ENCODE measurements at places on chromosomes 5 and 9.

DNA sequence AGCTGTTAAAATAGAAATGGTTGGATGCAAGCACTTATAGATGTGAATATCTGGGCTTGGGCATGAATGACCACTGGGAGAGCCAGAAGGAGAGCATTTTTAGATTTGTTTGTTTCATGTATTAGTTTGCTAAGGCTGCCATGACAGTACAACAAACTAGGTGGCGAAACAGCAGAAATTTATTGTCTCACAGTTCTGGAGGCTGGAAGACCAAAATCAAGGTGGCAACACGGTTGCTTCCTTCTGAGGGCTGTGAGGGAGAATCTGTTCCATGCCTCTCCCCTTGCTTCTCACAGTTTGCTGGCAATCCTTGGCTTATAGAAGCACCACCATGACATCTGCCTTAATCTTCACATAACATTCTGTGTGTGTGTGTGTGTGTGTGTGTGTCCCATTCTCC lies 20.2 kb upstream of the CDC23 start:
- no peak for ATAC-seq

DNA sequence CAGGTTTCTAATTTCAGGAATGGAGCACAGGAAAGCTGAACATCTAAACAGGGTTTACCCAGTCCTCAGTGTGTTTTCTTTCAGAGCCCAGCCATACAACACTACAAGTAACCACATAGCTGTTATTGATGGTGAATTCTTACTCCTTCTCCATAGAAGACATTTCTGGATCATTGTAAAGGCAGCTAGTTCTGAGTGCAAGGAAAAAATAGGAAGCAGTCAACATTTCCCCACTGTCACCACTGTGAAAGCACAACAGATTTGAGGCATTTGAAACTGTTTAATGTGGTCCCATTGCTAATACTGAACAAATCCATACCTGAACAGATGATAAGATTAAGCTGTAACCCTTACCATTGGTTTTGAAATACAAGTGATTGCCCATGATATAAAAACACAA lies 145.0 kb upstream of the PCA3 start:
- no peak for ATAC-seq

GRCh38 chr5:35854248-35854647 lies 2.4 kb upstream of the IL7R start:
- peak; percentile 31 for ATAC-seq

DNA sequence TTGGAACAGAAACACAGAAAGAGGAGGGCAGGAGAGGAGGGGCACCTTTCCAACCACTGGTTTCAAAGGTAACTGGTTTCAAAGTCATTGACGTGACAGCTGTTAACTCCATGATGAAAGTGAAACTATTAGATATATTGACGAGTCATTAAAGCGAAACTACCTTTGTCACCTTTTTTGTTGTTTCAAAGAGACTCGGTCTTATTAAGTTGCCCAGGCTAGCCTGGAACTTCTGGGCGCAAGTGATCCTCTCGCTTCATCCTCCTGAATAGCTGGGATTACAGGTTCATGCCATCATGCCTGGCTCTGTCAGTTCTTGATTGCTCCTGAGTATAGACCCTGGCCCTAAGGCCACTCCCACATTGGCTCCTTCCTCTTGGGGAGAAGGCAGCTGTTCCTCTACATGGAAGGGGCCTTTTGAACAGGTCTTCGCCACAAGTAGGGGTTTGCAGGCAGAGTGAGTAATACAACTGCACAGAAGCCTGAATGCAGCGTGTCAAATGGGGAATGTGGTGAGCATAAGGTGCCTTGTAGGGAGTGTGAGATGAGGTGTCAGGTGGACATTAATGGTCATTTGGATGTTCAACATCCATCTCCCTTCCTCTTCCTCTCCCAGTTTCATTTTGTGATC lies 3.4 kb upstream of the F12 start:
- peak; percentile 91 for ATAC-seq

DNA sequence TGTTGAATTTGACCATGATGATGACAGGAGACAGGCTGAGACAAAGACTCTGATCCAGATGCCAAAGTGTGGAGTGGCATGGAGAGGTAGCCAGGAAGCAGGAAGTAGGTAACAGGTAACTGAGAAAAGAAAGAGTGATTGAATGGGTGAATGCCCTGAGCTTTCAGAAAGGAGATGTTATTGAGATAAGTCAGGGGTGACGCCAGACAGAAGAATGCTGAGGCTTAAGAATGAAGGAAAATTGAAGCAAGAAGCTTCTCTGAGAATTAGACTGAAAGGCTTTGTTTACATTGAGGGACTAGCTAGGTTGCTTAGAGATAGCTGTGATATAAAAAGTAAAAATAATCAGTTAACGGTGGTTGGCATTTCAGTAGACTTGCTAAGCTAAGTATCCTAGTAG lies 165.7 kb downstream of the PSAT1 start:
- ATAC-seq, result no peak

- ATAC-seq, result no peak
These were observed 203.0 kb upstream of the MAP3K1 start for GRCh38 chr5:56612353-56612752.

DNA sequence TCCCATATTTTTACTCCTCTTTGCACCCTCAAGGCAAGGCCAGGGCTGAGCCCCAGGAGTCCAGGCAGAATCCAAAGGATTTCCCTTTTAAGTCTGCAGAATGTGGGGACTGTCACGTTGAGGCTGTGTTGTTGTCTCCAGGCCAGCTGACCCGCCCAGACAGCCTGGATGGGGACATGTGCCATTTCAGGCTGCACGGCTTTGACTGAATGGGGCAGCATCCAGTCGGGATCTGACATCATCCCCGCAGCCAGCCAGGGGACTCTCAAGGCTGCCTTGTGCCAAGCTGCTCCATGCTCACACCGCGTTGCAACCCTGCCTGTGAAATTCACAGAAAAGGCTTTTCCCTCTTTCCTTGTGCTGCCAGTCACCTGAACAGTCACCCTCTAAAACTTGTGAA lies 2.2 kb upstream of the ZNF366 start:
- no peak for ATAC-seq

DNA sequence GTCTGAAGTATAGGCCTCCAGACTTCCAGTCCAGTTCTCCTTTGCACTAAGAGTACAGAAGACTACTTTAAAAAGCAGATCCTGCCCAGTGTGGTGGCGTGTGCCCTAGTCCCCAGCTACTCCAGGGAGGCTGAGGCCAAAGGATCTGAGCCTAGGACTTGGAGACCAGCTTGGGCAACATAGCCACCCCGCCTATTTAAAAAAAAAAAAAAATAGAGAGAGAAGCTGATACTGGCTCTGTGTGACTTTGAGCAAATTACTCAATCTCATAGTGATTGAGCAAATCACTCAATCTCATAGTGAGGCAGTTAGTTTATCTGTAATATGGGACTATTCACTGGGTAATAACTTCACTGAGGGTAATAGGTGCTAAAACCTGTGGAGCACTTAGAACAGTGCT lies 43.6 kb upstream of the KDM4C start:
- no peak for ATAC-seq

GRCh38 chr5:4413996-4414395 lies 726.1 kb upstream of the ADAMTS16 start:
- no peak for ATAC-seq
